GM23338 (cell line): ENCODE measurements at places on chromosomes 7 and 10.
A peak's percentile ranks its signal among the peaks of the same experiment; 100 is the strongest.

GRCh38 chr7:150799156-150799555 lies 1.0 kb downstream of the TMEM176B start:
- DNase-seq = no peak

DNA sequence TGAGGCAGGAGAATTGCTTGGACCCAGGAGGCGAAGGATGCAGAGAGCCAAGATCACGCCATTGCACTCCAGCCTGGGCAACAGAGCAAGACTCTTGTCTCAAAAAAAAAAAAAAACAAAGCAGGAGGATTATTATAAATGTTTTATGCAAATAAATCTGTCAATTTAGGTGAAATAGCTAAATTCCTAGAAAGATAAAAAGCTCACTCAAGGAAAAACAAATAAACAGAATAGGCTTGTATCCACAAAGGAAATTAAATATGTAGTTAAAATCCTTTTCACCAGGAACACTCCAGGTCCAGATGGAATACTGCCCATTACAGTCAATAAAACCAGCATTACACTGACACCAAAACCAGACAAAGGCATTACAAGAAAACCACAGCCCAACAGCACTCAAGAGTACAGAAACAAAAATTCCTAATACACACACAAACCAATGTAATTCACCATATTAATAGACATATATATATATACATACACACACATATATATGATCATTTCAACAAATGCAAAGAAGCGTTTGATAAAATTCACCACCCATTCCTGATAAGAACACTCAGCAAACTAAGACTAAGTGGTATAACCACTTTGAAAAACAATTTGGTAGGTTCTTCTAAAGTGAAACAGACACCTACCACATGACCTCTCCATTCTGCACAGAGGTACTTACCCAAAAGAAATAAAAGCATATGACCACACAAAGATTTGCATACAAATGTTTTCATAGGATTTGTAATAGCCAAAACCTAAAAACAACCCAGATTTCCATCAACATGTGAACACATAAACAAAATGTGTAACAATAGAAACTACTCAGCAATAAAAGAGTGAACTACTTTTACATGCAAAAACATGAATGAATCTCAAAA lies 38.8 kb downstream of the ABI1 start:
- no peak for DNase-seq

DNA sequence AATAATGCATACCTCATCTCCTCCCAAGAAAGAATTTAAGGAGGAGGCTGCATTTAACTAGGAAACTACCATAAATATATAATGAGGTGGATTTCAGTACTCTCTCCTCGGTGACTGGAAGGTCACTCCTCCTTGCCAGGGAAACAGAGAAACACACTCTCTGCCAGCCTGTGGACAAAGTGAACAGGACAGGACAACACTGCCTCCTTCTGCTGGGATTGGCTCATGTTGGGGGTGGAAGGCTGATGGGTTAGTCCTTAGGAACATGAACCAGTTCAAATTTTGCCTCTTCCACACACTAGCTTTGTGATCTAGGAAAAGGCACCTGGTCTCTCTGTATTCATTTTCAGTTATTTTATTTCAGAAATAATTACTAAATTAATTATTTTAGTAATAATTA lies 50.6 kb upstream of the STEAP4 start:
- peak; percentile 27 for DNase-seq

- DNase-seq = no peak
Observed at GRCh38 chr7:883055-884021, 7.0 kb downstream of the GET4 start.

DNA sequence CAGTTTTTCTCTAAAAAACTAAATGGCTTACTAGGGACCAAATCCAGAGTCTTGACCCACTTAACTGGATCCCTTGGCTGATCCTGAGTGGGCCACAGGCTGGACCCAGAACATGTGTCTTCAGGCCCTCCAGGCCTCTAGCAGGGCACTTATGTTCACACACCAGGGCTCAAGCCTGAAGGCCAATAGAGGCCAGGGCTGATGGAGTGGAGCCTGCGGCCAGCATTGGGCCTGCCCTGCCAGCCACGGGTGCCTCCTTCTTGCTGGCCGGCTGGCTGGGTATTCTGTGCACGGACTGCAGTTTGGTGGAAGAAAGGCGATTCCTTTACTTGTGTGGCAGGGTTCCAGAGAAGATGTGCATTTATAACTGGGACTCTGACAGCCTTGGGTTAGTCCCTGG lies 103.0 kb upstream of the ZNF32 start:
- no peak for DNase-seq

DNA sequence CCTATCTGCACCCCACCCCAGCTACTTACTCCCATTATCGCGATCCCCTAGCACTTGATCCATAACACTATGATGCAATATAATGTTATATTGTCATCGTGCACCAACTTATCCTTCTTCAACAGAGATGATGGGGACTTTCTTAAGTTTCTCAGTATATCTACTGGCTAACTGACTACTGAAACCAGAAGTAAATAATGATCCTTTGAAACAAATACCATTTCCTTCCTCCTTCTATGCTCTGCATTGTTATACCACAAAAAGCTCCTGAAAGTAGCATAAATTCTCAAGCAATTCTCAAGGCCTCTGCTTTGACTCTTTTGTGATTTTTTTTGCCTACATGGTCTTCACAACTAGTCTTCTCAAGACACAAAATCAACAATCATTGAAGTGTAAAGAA lies 68.9 kb downstream of the HTR7 start:
- DNase-seq = no peak

DNA sequence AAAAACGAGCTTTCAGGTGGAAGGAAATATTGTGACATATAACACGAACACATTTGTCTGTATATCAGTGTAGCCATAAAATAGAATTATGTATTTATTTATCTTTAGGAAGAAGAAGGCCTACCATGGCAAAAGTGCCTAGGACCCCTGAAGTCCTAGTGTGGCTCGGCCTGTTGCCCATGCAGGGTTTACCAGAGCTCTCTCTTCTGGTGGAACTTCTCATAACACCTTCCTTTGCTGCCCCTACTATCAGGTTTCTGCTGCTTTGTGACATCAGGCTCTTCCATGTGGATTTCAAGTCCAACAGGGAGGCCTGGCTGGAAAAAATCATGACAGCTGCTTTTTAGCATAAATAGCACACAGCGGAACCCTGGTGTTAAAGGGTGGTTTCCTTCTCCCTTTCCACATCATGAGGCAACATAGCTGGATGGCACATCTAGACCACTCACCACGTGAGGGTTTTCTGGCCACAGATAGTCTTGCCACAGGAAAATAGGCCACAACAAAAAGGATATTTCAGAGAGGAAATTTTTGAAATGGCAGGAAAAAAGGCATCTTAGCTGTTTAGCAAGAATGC lies 44.8 kb upstream of the ADO start:
- DNase-seq = no peak

DNA sequence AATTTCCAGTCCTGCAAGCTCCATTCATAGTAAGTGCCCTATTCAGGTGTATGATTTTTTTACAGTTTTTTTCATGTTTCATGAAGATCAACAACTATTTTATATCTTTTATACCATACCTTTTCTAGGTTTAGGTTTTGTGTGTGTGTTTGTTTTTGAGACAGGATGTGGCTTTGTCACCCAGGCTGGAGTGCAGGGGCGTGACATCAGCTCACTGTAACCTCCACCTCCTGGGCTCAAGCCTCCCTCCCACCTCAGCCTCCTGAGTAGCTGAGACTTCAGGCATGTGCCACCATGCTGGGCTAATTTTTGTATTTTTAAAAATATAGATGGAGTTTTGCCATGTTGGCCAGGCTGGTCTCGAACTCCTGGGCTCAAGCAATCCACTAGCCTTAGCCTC lies 35.0 kb downstream of the ARMH3 start:
- no peak for DNase-seq

DNA sequence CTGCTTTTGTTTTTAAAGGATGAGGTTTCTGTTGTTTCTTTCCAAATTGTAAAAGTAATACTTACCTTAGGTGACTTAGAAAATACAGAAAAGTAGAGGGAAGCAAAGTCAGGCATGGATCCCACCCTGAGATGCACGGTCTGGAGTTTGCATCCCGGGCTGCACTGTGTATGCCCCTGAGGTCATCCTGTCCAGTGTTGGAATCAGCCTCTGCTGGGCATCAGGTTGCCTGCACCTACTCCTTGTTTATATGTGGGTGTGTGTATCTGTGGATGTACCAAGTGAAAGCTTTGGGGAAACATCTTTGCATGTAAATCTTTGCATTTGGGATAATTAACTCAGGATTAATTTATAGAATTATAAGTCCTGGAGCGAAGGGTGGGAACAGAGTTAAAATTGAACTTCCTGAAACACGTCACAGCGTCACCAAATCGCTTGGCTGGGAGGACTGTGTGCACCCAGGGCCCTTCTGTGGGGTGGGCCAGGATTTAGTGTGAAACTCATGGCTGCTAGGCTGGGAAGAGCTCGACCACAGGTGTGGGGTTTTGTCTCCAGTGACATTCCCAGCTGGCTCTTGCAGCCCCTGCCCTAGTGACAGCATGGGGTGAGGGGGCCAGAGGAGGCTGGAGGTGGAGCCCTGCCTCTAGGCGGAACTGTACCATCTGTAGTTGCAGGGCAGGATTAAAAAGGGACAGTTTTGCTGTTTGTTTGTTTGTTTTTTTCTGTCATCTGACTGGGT lies 27.9 kb downstream of the GTF2IRD1 start:
- no peak for DNase-seq

DNA sequence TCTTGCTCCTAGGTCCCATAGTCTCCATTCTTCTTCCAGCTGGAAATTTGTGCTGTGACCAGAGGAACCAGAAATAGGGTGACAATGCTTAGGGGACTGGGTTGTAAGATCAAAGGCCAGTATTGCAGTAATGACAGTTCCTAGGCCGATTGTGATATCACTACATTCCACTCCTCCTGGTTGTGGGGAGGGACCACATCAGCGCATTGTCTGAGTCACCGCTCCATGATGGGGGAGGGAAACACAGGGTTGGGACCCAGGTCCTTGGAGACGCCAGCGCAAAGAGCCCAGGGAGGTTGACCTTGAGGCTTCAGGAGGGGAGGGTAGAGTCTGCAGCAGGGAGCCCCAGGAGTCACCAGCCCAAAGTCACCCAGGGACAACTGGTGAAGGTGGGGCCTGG lies 20.8 kb upstream of the GGCT start:
- no peak for DNase-seq
